ENCODE measurements at places on chromosomes 6 and 20.
A peak's percentile ranks its signal among the peaks of the same experiment; 100 is the strongest.

DNA sequence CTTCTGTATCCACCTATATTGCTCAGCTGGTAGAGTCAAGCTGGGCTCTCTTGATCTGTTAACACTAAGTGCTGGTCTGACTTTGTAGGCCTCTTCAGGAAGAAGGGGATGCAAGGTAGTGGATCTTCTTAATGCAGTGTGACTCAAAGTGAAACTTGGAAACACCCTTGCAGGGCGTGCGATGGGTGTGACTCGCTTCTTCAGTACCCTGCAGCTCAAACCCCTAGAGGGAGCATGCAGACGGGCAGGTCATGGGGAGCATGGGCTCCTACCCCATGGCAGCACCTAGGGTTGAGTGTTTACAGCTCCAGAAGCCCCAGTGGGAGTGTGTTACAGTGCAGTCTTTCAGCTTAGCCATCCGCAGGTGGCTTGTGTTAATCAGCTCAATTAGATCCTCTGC, 757 bp upstream of the SAMD3 start:
- no peak for DNase-seq

DNA sequence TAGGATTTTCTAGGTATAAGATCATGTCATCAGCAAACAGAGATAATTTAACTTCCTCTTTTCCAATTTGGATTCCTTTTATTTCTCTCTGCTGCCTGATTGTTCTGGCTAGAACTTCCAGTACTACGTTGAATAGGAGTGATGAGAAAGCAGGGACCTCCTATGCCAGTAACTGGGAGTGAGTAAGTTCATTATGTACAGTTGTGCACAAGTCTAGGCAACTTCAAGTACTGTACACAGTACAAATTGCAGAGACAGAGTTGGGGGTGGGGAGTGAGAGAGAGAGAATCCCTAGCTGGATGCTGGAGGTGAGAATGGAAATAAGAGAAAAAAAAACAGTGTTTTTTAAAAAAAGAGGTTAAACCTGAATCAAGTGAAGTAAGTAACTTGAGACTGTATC, 210.2 kb downstream of the MMUT start:
- DNase-seq, result no peak

DNA sequence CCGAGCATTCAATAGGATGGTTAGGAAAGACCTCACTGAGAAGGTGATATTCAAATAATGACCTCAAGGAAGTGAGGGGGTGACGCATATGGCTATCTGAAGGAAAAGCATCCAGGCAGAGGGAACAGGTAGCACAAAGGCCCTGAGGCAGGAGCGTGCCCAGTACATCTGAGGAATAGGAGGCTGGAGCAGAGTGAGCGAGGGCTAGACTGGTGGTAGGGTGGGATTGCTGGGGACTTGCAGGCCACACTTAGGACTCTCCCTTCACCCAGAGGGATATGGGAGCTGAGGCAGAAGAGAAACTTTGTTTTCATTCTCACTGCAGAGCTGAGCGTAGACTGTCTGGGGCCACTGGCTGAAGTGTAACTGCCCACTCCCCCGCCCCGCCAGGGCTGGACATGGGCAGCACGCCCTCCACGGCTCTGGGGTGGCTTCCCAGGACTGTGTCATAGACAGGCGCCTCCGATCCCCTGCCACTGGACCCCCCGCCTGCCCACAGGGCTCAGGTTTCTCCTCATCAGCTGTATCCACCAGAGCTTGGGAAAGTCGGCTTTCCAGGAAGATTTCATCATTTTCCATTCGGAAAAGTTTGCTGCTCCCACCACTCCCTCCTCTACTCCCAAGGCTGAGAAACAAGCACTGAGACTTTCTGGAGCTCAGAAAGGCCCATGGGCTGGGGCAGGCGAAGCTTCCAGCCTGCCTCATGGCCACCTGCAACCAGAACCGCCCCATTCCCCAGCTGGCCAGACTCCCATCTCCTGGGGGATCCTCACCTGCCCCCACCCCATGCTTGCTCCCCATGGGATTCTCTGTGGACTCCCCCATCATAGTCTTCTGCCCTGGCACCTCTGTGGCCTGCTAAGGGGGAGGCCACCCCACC, 142.6 kb downstream of the MRPL14 start:
- DNase-seq, result no peak

GRCh38 chr6:1667012-1667804, 57.5 kb downstream of the FOXC1 start:
- no peak for DNase-seq

- DNase-seq, result no peak
Measured at GRCh38 chr6:31339210-31339609, 17.8 kb downstream of the HLA-B start.

GRCh38 chr6:81847866-81848265, 95.4 kb upstream of the TENT5A start:
- no peak for DNase-seq

DNA sequence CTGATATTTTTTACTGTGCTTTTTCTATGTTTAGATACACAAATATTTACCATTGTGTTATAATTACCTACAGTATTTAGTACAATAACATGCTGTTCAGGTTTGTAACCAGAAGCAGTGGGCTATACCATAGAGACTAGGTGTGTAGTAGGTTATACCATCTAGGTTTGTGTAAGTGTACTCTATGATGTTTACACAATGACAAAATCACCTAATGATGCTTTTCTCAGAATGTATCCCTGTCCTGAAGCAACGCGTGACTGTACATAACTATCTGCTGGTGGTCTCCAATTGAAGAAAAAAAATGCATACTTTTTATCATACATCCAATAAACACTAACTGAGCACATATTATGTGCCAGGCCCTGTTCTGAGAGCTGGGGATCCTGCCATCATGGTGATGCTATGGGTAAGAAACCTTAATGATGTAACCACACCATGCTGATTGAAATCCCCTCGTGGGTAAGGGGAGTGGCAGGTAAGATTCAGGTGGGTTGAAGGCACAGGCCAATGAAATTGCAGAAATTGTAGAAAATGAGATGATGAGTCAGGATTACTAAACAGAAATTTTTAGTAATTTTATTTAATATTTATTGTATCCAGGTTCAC, 76.8 kb downstream of the FYN start:
- DNase-seq, result no peak

- no peak for DNase-seq
Measured at GRCh38 chr6:14513496-14514393, 396.2 kb downstream of the CD83 start.

DNA sequence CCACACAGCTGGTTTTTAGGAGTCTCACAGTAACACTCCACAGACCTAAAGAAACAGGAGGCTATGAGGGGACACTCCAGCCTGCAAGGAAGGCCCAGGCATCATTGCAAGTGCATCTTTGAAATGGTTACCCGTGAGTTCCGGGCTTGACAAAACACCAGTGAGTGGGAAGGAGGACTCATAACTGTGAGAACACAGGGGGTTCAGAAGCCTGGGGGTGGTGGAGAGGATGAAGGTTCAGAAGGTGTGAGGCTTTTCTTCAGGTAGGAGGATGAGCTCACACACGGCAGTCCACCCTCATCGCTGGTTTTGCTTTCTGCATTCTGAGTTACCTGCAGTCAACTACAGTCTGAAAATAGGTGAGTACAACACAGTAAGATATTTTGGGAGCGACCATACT, 39.9 kb downstream of the MAP7 start:
- DNase-seq, result no peak

DNA sequence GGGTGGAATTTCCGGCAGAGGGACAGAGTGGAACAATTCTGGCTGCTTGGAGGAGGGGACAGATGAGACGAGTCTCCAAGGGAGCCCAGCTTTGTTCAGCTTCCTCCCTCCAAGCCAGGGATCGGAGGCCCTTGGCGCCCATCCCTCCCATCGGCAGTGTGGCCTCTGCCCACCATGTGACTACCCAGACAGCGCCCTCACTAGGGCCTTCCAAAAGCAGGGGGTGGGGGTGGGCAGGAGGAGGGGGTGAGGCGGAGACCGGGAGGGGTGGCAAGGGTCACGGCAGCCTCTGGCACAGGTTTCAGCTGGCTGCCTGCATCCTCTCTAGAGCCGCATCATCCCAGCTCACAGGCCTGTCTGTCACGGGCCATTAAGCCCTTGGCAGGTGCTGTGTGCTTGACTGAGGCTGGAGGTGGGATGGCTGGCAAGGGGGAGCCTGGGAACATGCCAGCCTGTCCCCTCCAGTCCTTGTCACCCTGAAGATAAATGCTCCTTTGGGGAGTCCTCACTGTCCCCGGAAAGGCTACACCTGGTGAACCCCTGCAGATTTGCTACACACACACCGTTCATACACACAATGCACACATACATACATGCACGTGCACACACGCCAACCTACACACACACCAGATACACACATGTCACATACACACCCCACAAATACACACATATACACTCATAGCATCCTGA, 6.2 kb upstream of the FGD2 start:
- DNase-seq, result no peak

GRCh38 chr6:128350416-128351254, 169.8 kb downstream of the PTPRK start:
- DNase-seq, result no peak

- no peak for DNase-seq
Measured at GRCh38 chr6:11467364-11467763, 70.2 kb upstream of the TMEM170B start.

GRCh38 chr20:19137641-19138040, 74.8 kb upstream of the SLC24A3 start:
- no peak for DNase-seq

DNA sequence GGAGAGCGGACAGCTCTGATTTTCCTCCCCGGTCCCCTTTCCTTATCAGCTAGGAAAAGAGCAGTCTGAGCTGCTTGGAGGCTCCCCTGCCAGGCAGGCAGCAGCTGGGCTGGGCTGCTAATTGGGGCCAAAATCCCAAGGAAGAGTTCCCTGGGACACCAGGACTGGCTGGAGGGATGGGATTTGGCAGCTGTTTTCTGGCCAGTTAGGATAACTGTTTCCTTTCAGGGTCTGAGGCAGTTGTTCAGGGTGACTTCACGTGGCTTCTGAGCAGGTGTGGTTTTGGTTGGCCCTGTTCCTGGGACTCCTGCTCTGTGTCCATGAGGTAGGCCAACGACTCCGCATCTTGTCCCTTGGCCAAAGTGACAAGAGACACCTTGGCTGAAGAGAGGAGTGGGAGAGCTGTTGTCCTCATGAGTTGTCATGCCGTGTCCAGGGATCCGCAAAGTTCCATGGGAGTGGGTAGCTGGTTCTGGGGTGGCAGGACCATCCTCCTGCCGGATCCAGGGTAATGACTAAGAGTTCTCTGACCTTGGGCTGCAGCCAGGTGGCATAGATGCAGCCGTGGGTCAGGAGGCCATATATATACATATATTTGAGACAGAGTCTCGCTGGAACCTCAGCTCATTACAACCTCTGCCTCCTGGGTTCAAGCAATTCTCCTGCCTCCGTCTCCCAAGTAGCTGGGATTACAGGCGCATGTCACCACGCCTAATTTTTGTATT, 21.2 kb downstream of the MRPS18A start:
- DNase-seq, result no peak

- DNase-seq, result peak; percentile 6
Measured at GRCh38 chr20:62454904-62455636, 20.7 kb downstream of the GATA5 start.

DNA sequence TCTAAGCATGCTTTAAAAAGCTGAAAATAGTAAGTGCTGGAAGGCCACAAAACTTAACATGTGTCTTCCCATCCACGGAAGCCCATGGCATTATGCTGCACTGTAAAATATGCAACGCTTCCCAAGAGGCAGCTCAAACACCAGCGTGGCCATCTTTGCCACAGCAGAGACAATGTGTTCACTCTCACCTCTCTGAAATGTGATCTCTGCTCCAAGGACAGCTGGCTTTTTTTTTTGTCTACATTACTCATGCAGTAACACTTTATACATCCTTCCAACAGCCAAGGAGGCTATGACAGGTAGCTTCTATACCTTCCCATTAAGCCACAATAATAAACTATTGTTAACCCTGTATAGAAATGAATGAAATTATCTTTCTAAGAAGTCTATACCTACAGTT, 49.2 kb downstream of the BLOC1S5 start:
- no peak for DNase-seq

DNA sequence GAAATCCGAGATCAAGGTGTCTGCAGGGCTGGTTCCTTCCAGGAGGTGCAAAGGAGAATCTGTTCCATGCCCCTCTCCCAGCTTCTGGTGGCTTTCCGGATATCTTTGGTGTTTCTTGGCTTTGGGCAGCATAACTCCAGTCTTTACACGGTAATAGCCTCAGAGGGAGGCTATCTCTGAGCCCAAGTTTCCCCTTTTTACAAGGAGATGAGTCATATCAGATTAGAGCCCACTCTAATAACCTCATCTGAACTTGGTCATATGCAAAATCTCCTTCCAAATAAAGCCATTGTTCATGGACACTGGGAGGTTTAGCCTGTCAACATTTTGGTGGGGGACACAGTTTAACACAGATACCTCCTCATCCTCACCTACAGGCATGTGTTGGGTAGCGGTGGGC, 213.7 kb downstream of the ATXN1 start:
- no peak for DNase-seq

- no peak for DNase-seq
Measured at GRCh38 chr6:157714153-157714490, 108.9 kb upstream of the SNX9 start.

DNA sequence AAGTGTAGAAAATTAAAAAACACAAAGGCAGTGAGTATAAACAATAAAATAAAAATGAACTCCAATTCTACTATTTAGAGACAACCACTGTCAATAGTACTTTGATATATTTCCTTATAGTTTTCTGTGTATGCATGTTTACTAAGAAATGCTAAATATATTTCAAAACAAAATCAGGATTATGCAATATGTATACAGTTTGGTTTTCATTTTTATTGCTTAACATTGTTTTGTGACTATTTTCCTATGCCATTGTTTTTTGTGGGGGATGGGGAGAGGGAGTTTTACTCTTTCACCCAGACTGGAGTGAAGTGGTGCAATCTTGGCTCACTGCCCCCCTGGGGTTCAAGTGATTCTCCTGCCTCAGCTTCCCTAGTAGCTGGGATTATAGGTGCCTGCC, 19.6 kb downstream of the OR2A4 start:
- DNase-seq, result no peak

DNA sequence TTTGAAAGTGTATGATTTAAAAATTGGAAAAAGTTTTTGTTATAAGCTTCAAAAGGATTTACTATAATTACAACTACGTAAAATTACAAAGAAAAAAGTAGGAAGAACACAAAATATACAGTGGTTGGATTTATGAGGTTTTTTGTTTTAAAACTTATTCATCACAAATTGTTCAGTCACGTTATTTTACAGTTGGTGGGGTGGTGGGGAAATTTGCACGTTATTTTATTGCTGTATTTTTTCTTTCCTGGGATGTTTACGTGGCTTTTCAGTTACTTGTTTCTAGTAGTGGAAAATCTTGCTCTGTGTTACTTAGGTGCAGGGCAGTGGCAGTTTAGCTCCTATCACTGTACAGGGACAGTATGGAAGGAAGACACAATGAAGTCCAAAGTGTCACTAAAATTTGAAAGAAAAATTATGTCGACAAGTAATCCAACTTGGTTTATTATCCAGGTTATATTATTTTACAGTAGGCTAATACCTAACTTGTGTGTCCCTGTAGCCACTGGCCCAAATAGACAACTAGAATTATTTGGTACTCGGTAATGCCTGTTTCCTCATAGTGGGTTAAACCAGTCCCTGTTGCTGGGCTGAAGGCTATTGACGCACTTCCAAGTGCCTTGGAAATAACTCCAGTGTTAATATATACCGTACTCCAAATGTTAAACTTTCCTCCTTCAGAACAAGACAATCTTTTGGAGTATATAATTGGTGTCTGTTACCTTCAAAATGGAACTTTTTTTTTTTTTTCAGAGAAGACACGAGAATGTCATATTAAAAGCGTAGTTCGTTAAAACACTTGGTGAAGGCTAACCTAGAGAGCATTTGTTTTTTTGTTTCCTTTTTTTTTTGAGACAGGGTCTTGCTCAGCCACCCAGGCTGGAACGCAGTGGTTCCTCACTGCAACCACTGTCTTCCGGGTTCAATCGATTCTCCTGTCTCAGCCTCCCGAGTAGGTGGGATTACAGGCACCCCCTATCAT, 4.6 kb downstream of the JARID2 start:
- no peak for DNase-seq
